Kidney glomerular epithelial cell (primary cell): ENCODE measurements at places on chromosomes 6 and 20.
A peak's percentile ranks its signal among the peaks of the same experiment; 100 is the strongest.

GRCh38 chr20:14049111-14049510 is 53.8 kb downstream of the MACROD2 start:
- no peak for DNase-seq

- no peak for DNase-seq
Observed at GRCh38 chr6:11231564-11232192, 790 bp downstream of the NEDD9 start.

GRCh38 chr6:167270499-167271311 is 20.4 kb upstream of the UNC93A start:
- no peak for DNase-seq

GRCh38 chr6:33785778-33786177 is 3.2 kb downstream of the LEMD2 start:
- DNase-seq, result no peak

- no peak for DNase-seq
Observed at GRCh38 chr6:157832250-157832967, 9.4 kb downstream of the SNX9 start.

DNA sequence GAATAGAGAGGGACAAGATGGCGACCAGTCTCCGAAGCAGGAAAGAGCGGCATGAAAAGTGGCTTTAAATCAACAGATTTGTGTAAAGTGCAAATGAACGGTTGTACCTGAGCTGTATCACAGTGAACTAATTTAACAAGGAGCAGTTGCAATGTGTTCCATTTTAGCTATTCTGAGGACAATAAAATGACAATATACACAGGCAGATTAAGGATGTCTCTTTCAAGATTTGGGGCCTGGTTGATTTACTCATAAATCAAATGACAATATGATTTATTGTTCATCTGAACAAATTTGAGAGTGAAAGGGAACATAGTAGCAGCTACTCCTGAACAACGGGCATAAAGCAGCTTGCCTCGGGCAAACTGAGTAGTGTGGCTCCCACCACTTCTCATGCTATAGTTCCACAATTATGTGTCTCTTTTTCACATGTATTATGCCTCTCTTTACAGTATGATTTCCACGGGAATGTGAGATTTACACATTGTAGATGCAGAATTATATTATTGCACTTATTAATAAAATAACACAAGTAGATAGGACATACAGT is 204.1 kb upstream of the AGPAT4 start:
- DNase-seq, result no peak

DNA sequence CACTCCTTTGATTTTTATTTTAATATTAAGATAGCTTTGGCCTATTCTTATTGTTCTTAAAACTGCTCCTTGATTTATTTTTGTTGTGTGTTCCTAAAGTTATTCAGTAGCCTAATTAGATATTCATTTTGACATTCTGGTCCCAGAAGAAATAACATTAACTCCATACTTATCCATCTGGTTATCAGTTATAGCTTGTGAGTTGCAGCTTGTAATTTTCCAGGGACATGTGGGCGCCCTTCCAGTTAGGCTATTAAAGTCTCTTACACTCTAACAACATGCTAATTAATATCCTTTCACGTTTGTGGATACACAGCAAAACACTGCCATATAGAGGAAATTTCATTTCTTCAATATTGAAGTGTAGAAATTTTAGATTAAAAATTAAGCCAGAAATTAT is 987.5 kb downstream of the HACE1 start:
- DNase-seq, result no peak

GRCh38 chr6:83824388-83824801 is 28.8 kb upstream of the RIPPLY2 start:
- peak; percentile 32 for DNase-seq

DNA sequence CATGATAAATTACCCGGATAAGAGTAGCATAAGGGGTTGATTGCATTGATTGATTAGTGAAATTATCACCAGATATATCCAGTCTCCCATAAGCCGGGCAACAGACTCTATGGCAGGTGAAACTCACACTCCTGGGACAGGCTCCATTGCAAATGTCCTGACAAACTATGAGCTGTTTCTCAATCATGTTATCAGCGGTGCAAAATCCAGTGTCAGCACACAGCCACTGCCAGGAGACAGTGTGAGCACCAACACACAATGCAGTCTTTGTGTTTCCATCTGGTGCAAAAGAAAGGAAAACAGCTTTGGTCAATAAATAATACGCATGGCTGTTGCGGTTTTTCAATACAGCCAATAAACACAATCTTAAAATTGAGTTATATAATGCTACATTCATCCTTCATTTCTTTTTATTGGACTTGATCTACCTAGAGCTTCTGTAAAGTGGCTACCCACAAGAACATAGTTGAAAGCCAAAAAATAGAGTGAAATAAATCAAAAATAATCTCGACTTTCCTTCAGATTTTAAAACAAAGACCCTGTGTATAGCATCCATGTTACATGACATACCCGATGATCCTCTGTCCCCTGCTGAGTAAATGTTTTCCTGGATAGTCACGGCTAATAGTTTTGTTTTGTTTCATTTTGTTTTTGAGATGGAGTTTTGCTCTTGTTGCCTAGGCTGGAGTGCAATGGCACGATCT is 64.3 kb upstream of the AFDN start:
- DNase-seq, result no peak

DNA sequence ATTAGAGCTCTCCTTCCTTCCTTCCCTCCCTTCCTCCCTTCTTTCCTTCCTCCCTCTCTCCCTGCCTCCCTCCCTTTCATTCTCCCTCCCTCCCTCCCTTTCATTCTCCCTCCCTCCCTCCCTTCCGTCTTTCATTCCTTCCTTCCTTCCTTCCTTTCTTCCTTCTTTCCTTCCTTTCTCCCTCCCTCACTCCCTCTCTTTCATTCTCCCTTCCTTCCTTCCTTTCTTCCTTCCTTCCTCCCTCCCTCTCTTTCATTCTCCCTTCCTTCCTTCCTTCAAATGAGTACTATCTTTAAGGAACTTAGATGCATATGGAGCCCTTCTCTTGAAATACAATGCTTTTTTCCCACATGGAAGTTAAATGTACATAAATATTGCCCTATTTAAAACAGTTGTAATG is 20.9 kb upstream of the PTPRK start:
- no peak for DNase-seq

GRCh38 chr6:150430815-150431214 is 62.0 kb downstream of the IYD start:
- no peak for DNase-seq

DNA sequence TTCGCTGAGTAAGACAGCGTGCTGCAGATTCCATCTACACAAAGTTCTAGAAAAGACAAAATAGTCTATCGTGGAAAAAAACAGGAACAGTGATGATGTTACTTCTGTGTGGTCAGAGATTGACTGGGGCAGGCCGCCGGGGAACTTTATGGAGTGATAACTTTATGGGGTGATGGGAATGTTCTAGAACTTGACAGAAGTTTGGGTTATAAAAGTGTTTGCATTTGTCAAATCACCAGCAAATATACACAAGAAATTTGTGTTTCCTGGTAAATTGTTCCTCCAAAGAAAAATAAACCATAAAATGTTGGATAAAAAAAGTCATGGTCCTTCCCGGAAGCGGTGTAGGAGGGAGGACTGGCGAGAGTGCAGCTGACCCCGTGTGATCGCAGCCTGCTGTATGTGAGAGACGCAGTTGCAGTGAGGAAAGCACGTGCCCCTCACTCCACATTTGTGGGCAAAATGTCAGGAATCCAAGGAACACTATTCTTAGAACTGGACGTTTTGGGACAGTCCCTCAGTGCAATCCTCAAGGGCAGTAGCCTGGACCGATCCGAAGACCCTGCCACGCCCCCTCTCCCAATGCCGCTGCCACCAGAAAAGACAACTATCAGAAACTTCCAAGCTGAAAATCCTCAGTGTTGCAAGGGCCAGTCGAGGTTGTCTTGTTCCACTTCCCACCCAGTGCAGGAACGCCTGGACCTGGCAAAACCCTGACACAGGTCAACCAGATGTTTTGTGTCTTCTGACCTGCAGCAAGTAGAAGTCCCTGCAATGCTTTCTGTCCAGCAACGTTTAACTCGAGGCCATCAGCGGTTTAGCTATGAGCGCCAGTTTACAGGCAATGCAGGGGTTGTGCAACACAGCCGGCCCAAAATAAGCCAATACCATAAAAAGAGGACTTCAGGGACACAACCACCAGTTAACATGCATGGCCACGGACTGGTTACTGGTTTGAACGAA is 80.5 kb upstream of the QKI start:
- DNase-seq, result no peak

DNA sequence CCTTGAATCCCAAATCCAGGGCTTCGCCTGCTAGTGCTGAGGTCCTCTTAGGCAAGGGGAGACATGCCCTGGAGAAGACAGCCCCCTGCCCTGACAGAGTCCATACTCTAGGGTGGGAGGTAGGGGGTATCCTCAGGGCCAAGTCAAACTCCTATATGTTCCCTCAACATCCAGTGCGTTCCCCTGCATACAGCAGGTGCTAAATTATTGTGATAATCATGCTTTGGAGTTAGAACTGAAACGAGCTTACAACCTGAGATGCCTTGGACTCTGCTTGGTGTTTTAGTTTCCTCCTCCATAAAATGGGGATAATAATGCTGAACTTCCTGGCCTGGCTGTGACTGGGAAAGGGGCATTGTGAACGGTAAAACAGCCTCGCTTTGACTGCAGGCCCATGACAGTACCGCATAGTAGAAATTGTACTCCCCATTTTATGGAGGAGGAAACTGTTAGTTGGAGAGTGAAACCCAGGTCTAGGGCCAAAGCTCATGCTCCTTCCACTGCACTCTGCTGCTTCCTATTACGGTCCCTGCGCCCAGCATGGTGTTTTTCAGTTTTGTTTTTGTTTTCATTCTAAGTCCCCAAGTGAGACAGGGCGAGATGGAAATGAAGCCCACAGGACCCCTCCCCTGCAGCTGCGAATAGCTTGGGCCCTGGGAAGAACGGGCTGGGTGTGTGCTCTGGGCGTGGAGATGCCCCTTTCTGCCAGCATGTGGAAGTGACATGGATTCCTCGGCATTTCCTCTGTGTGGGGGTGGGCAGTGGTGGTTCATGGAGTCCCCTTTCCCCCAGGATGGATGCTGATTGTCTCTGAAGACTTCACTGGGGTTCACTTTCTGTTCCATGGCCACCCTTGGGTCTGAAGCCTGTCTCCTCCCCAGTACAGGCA is 162.5 kb downstream of the VEGFA start:
- no peak for DNase-seq

- DNase-seq, result peak; percentile 24
Observed at GRCh38 chr6:100664274-100665040, 199.7 kb upstream of the SIM1 start.

GRCh38 chr6:153727885-153728284 is 311.2 kb upstream of the OPRM1 start:
- DNase-seq, result no peak

- DNase-seq, result no peak
Observed at GRCh38 chr20:57663241-57663640, 43.0 kb upstream of the ZBP1 start.

GRCh38 chr6:18441251-18441979 is 54.3 kb downstream of the RNF144B start:
- no peak for DNase-seq

DNA sequence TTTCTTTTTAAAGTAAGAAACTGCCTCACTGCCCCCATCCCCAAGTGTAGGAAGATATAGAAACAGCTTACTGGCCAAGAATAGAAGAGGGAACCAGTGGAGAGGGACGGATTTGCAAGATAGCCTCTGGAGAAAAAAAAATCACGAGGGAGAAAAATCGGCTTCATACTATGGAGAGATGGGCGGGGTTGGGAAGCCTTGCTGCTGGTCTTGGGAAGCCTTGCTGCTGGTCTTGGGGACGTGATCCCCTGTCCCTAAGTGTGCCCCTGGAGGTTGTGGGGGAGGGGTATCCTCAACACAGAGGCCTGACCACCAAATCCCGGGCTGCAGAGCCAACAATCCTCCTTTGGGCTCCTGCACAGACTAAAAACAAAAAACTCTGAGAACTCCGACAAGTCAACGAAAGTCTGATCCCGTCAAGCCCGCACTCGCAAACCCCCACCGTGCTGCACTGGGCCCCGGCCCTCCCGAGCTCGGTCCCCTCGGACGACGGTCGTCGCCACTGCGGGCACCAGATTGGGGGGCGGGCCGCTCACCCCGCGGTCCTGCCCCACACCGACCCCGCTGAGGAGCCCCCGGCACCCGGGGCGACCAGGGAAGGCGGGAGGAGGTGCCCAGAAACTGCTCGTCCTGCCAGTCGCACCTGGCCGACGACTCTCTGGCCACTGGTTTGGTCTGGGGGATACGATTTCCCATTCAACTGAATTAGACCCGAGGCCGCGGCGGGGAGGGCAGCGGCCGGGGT is 750 bp downstream of the MAP7 start:
- no peak for DNase-seq

GRCh38 chr6:132785936-132786335 is 12.5 kb downstream of the SLC18B1 start:
- DNase-seq, result no peak

GRCh38 chr20:49597825-49598395 is 30.0 kb upstream of the PTGIS start:
- DNase-seq, result no peak

- DNase-seq, result no peak
Observed at GRCh38 chr20:38640521-38640920, 38.9 kb downstream of the ARHGAP40 start.

GRCh38 chr6:129235167-129236000 is 352.4 kb downstream of the LAMA2 start:
- DNase-seq, result no peak

GRCh38 chr20:11217326-11218172 is 543.8 kb upstream of the JAG1 start:
- no peak for DNase-seq

DNA sequence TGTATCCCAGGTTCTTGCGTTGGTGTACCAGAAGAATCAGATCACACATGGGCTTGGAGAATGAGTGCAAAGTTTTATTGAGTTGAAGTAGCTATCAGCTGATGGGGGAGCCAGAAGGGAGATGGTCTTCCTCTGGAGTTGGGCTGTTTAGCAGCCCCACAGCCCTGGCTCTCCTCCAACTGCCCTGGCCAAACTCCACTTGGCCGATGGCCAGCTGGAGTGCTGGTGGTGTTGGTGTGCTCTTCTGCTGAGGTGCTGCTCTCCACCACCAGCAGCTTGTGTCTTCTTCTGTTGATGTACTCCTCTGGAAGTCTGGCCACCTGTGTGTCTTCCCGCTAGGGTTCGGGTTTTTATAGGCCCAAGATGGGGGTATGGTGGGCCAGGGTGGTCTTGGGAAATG is 172.8 kb downstream of the TINAG start:
- no peak for DNase-seq

DNA sequence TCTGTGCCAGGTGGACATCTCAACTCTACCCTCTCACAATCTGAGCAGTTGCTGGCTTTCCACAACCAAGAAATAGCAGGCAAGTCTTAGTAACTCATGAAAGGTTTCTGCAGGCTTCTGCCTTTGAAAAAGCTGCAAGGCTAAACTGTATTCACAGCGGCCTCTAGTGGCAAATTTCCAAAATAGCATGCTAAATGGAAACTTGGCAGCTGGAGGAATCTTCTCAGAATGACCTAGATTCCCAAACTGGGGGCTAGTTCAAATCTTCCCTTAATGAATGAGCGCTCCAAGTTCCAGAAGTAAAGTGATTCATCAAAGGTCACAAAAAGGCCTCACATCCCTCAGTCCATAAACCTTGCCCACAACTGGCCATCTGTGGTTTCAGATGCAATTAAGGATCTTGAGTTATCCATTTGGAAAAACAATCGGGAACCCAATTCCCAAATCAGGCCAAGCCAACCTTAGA is 11.9 kb upstream of the CPNE5 start:
- peak; percentile 20 for DNase-seq

GRCh38 chr6:148671085-148671484 is 75.7 kb upstream of the UST start:
- no peak for DNase-seq

GRCh38 chr6:75516757-75517156 is 23.2 kb upstream of the FILIP1 start:
- DNase-seq, result no peak
